ENCODE measurements at places on chromosomes 1 and 21. TPM values are rescaled to one million over a fixed set of nuclear protein-coding genes. Genes with fewer than 3 reads are reported as not detected.

The C1orf226 gene
- 3.7 TPM for total RNA-seq

The ZFP69B gene
- 1.7 TPM for total RNA-seq

The ABCA4 gene
- 0.25 TPM for total RNA-seq

The PLEKHA6 gene
- 28.4 TPM for total RNA-seq

The KISS1 gene
- not detected for total RNA-seq

The CD52 gene
- total RNA-seq, result 6.1 TPM

GRCh38 chr1:161100556-161100955, 2.4 kb downstream of the KLHDC9 start:
- H3K27ac ChIP-seq, result no peak overlapping the region
- no peaks in the 10 kb centered on the region for H3K36me3 ChIP-seq
- DNase-seq, result no peak
- H3K4me1 ChIP-seq, result peaks cover 26% of the 10 kb centered on the region
- H3K4me3 ChIP-seq, result no peak overlapping the region

- H3K27ac ChIP-seq, result peak overlapping the region; percentile 2
- no peak overlapping the region for H3K4me3 ChIP-seq
- H3K36me3 ChIP-seq, result no peaks in the 10 kb centered on the region
- no peaks in the 10 kb centered on the region for H3K27me3 ChIP-seq
Measured at GRCh38 chr1:41618066-41618825, 133.8 kb upstream of the EDN2 start.

DNA sequence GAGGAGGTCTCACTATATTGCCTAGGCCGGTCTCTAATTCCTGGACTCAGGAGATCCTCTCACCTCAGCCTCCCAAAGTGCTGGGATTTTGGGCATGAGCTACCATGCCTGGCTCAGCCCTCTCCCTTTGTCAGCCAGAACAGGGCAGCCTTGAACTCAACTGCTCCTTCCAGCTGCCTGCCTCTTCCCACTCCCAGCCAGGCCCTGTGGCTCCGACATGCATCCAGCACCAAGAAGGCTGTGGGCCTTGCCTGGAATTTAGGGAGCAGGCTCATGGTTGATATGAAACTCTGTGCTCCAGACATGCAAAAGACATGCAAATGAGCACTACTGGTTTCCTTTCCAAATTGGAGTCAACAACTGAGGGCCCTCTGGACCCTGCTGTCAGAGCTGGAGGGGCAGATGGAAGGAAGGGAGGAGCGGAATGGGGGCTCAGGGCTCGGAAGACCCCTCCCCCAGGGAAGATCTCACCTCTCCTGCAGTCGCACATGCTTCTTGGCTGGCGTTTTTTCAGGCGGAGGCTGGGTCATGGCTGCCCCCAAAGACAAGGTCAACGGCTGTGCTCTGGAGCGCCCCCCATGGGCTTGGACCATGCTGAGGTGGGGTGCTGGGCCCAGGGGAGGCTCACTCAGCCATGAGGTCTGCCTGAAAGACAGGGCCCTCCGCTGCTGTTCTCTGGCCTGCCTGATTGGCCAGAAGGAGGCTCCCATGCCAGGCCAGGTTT, 1.4 kb downstream of the PTPN7 start:
- no peak for DNase-seq
- H3K4me1 ChIP-seq, result no peaks in the 10 kb centered on the region
- H3K36me3 ChIP-seq, result no peaks in the 10 kb centered on the region
- H3K27me3 ChIP-seq, result no peaks in the 10 kb centered on the region
- H3K27ac ChIP-seq, result peak overlapping the region; percentile 93
- no peak overlapping the region for H3K4me3 ChIP-seq

DNA sequence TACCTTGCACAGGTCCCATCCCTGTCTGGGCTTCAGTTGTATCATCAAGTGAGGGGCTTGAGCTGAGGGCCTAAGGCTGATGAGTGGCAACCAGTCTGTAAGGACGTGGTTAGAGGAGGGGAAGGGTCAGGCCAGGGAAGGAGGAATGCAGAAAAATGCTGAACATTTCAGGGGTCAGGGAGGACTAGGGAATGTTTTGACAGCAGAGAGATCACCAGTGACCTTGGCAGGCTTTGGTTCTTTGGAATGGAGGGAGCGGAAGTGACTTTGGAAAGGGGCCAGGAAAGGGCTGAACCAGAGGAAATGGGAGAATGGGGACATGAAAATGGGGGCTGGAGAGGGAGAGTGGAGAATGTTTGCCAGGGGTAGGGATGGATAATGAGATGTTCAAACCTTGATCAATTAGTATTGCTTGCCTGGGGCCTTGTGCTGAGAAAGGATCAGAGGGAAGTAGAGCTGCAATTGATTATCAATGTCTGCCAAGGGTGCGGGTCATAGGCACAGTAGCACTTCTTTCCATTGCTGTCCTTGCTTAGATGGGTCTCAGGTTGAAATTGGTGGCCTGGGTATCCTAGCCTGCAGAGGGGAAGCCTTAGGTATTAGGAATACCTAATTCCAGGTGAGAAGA, 7.4 kb downstream of the LDLRAP1 start:
- no peaks in the 10 kb centered on the region for H3K36me3 ChIP-seq
- peaks cover 90% of the 10 kb centered on the region for H3K4me1 ChIP-seq
- H3K27ac ChIP-seq, result peak overlapping the region; percentile 87
- DNase-seq, result peak; percentile 73

DNA sequence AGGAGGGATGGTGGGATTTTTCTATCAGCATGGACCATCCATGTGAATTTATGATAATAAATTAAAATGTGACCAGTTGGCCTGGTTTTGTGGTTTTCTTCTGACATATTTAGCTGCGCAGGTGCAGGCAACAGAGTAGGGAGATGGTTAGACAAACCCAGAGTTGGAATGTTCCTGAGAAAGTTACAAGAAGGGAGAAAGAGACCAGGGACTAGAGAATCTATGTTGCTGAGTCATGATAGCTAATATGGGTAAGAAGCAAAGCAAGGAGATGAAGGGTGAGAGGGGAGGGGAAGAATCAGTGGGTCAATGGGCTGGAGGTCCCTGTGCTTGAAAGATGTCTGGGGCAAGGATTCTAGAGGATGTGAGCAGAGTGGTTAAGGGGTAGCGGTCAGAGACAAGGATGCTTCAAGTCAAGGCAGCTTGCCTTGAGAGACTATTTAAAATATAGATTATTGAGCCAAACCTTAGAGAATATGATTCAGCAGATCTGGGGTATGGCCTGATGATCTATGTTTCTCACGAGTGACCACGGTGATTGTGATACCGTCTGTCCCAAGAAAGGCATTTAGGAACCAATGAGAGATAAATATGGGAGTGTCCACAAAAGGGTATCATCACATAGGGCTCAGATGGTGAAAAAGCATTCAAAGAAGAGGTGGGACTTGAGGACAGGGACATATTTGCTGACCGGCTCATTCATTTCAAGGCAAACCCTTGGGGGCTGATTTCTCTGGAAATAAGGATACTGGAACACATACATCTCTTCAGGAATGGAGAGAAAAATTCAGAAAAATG, 219.7 kb upstream of the PLD5 start:
- no peak for DNase-seq
- H3K36me3 ChIP-seq, result no peaks in the 10 kb centered on the region
- H3K27ac ChIP-seq, result no peak overlapping the region
- no peak overlapping the region for H3K4me3 ChIP-seq
- H3K4me1 ChIP-seq, result peaks cover 5% of the 10 kb centered on the region
- no peaks in the 10 kb centered on the region for H3K27me3 ChIP-seq

GRCh38 chr1:87136607-87137341, 191.9 kb upstream of the LMO4 start:
- H3K27ac ChIP-seq, result no peak overlapping the region
- DNase-seq, result no peak
- peaks cover 22% of the 10 kb centered on the region for H3K4me1 ChIP-seq

- no peak for DNase-seq
- no peaks in the 10 kb centered on the region for H3K4me1 ChIP-seq
Measured at GRCh38 chr1:6982443-6982842, 197.2 kb downstream of the CAMTA1 start.

GRCh38 chr1:162687870-162688269, 55.6 kb downstream of the DDR2 start:
- H3K36me3 ChIP-seq, result no peaks in the 10 kb centered on the region
- DNase-seq, result no peak
- H3K4me3 ChIP-seq, result no peak overlapping the region
- H3K27ac ChIP-seq, result no peak overlapping the region
- H3K4me1 ChIP-seq, result peaks cover 45% of the 10 kb centered on the region
